ENCODE measurements at places on chromosomes 5 and 9. TPM values are rescaled to one million over a fixed set of nuclear protein-coding genes. Genes with fewer than 3 reads are reported as not detected.

DNA sequence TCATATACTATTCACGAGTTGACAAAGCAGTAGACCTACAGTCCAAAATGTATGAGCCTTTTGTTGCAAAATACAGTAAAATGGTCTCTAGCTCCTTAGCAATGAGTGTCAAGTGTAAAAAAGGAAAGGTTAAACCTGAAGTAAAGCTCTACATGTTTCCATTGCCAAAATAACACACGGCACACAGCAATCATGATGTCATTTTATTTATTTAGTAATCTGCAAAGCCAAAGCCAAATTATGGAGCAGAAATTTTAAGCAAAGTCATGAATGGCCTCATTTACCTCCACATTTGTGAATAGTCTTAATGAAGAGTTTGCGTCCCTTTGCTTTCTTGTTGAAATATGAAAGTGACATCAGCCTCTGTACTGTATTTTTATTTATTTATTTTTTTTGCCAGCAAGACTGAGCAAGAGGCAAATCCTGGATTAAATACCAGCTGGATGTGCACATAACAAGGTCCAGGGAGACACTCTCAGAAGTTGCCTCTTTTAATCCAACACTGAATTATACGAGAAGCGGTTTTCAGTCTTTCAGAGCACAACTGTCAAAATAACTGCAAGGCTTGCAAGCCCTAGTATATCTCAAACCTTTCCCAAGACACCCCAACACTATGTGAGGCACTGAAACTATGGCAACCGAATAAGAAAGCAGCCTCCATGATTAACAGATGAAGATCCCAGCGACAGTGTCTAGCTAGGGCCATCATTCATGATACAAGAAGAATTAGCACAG is 9.7 kb downstream of the SEMA6A start:
- DNase-seq = no peak

GRCh38 chr5:96031811-96032261 is 70.2 kb upstream of the ELL2 start:
- no peak for DNase-seq

SLC25A51 gene
- total RNA-seq = 36.2 TPM

- no peak for DNase-seq
Observed at GRCh38 chr5:134227259-134227658, 1.4 kb upstream of the PPP2CA start.

AGXT2 gene
- not detected for total RNA-seq

- DNase-seq = peak; percentile 64
Observed at GRCh38 chr5:142197098-142197497, 88.5 kb downstream of the NDFIP1 start.

DNA sequence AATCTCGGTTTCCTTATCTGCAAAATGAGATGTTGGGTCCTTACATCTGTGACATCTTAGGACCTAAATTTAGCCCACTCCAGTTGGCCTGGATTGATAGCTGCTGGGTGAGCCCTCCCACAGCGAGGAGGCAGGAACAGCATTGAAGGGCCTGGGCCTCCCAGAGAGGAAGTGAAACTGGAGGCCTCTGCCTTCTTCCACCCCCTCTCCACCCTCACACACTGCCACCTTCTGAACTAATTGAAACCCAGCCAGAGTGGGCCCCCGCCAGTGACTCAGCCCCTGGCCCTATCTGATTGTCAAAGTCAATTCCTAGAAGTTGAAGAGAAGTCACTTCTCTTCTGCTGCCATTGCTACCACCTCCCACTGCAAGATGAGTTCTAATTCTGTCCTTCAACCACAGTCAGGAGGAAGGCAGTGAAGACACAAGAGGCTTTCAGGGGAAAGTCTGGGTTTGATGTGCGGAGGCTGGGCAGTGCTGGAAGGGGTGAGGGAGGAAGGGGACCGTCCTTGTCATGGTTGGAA is 55.2 kb upstream of the NEK6 start:
- DNase-seq = peak; percentile 44

GRCh38 chr5:59540366-59540765 is 353.2 kb downstream of the PDE4D start:
- DNase-seq = peak; percentile 75

GPRIN1 gene
- 9.3 TPM for total RNA-seq

DNA sequence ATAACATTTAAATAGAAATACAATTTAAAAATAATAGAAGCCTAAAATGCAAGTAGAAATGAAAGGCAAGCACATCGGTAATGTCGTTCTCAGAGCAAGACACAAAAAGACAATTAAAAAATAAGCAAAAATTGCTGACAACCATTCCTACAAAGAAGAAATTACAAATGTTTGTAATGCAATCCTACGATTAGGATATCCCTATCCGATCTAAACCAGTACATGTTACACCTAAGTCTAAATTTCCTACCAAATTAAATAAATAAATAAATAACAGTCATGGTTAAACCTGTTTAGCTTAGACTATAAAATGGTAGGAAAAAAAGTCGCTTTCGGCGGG is 90.0 kb downstream of the ANXA2R start:
- peak; percentile 54 for DNase-seq

POU5F2 gene
- total RNA-seq = 1.2 TPM

GRCh38 chr5:141094481-141095262 is at the start of gene PCDHB2:
Gene PCDHB2, plus strand, starts transcription at chr5:141094615. Its CDS starts 176 bp downstream, at chr5:141094791.
- DNase-seq = peak; percentile 21

DNA sequence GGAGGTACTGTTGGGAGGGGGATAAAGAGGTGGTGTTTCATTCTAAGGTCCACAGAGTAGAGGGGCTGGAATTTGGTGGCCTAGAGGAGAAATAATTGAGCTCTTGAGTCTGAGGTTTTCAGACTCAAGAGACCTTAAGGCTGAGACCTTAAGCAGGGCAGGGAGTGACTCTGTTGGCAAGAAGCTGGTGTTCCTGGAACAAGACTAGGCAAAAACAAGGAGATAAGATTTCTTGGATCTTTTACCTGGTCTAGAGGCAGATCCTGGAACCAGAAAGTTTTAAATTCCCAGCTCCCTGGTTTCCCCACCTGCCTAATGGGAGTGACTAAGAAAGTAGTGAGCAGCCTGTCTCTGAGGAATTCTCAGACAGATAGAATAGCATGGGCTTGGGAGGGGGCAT is 4.1 kb upstream of the CCL21 start:
- no peak for DNase-seq

GRCh38 chr5:123454259-123454911 is 31.2 kb upstream of the CEP120 start:
- peak; percentile 21 for DNase-seq

CDH12 gene
- total RNA-seq = not detected

IL7R gene
- total RNA-seq = 1.2 TPM

ADAMTS2 gene
- not detected for total RNA-seq

ZNG1C gene
- total RNA-seq = 31.5 TPM

ARHGEF37 gene
- total RNA-seq = 7.1 TPM

DNA sequence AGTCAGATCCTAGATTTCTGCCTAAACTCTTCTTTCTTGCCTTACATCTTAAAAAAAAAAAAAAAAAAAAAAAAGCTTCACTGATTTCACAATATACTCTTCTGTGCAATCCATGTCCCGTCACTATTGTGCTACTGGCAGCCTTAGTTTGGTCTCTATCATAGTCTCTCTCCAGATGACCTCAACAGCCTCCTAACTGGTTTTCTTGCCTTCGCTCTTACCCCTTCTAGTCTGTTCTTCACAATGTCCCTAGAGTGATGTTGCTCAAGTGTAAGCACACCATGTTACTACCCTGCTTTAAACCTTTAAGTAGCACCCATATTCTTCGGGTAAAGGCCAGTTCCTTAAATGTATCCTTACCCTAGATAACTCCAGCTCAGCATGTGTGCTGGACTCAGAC is 25.8 kb downstream of the CD180 start:
- no peak for DNase-seq

- DNase-seq = no peak
Observed at GRCh38 chr5:34535944-34536623, 120.0 kb upstream of the RAI14 start.

DNA sequence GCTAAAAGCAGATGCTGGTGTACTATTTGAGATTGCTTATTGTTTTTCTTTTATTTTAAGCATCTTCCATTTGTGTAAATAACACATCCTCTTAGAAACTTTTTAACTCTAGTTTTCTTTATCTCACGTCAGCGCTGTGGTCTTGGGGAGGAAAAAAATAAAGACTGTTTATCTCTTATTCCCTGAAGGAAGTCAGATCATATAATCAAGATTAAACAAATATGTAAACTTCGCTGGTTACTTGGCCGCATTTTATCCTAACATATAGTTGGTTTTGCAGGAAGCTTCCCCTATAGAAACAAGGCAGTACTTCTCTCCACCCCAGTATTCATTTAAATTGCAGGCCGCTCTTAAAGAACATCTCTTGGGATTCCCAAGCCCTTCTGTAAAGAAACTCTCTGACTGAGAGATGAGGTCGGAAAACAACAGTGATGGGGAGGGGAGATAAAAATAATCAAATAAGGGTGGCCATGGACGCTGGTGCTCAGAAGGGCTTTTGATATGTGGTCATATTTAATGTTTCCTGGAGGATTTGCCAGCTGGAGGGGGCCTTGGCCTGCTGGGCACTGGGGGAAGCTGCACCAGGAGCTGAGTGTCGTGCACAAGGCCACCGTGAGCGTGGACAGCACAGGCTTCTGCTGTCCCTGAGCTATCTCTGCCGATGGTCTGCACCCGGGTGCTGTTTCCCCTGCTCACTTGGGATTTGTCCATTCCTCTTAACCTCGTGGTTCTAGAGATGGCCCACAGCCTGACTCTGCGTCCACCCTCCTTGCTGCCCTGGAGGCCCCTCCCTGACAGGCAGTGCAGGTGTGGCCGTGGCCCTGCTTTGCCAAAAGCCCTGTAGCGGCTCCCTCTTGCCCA is 23.8 kb downstream of the NEURL1B start:
- DNase-seq = no peak

PCDHB10 gene
- 0.62 TPM for total RNA-seq

DNA sequence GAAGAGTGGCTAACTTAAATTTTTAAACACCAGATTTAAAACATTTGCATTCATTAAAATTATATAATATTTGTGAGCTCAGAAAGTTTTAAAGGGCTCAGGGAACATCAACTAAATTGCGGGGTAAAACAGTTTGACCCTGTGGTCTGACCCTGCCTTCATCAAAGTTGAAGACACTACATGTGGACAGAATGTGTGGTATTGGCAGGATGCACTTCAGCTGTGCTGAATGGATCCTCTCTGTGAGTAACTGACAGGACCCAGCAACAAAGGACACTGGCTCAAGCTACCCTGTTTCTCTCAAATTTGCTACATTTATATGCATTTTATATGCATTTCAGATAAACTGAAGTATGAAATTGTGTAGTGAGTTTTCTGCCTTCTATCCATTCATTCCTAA is 288.5 kb downstream of the ZNF608 start:
- DNase-seq = no peak

DNA sequence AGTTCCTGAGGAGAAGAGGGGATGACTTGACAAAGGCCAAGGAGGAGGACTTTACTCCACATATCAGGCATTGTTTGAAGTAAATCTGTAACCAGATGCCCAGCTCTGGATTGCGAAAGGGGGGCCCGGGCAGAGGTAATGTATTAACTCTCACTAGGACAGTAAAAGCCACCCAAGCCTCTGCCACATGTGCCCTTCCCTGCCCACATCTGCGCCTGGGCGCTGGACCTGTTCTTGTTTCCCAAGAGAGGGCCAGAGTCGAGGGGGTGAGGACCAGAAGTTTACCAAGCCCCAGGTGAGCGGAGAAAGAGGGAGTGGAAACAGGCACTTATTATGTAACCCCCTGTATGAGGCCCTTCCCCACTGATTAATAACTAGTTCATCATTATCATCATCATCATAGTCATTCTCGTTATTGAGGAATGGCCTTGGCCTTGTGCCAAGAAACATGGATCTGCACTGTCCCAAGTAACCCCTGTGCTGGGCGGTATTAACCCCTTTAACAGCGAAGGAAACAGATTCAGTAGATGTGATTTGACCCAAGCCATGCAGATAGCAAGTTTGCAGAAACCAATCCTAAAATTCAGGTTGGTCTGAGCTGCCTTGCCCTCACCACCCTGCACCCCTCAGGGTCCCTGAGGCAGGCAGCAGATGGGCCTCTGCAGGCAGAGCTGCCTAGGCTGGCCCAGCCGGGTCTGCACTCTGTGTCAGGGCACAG is at the start of gene SLC23A1:
Gene SLC23A1, minus strand, starts transcription at position 23 of the 718 bp plus-strand sequence. CDS start 44 bp downstream, outside the sequence.
- no peak for DNase-seq

DNA sequence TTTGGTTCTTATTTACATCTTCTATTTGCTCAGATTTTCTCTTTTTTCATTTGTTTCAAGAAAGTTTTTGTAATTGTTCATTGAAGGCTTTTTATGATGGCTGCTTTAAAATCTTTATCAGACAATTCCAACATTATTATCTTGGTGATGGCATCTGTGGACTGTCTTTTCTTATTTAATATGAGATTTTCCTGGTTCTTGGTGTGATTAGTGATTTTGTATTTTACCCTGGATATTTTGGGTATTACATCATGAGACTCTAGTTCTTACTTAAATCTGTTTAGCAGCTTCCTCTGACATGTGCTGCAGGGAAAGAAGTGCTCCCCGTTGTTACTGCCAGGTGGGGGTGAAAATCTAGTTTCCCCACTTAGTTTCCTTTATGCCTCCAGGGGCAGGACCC is 94.2 kb upstream of the ANKH start:
- no peak for DNase-seq

FOXD4L6 gene
- total RNA-seq = not detected

- peak; percentile 29 for DNase-seq
Observed at GRCh38 chr5:174311531-174312269, 266.2 kb downstream of the NSG2 start.

DNA sequence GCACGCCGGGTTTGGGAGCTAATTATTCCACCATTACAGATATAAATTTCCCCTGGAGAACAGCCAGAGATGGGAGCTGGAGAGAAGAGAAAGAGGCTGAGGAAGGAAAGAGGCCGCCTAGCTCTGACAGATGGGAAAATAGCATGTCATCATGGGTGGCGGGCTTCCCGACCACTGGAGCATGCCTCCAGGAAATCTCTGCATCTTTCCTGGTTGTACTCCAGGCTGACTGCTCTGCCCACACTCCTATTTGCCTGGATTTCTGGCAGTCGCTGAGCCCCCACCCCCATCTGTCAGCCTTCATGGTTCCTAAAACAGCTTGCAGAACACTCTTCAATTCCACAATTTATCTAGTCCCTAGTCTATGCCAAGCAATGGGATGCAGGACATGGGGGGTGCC is 14.3 kb upstream of the GABRP start:
- no peak for DNase-seq

DNA sequence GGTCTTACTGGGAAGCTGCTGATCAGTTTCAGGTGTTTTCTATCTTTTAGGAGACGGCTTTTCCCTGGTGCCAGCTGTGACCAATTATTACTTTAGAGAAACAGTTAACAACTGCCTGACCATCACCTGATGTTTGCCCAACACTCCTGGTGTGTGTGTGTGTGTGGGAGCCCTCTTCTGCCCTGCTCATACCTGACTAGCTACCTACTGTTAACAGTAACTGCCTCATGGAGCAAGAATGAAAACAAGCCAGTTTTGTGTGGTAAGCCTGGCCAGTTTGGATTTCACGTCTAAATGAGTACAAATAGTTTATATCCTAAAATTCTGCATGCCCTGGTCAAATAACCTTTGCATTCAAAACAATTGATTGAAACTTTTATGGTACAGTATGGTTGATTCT is 46.1 kb upstream of the RIOK2 start:
- no peak for DNase-seq

- no peak for DNase-seq
Observed at GRCh38 chr5:55601628-55602027, 66.9 kb upstream of the PLPP1 start.

GRCh38 chr5:122029818-122030217 is 48.2 kb downstream of the LOX start:
- no peak for DNase-seq

- no peak for DNase-seq
Observed at GRCh38 chr9:109437286-109437685, 60.8 kb downstream of the PTPN3 start.

All from endothelial cell of umbilical vein (primary cell).